ENCODE measurements at places on chromosomes 12 and 14.

- DNase-seq = no peak
Observed at GRCh38 chr12:131564845-131565244, 146.0 kb upstream of the SFSWAP start.

- no peak for DNase-seq
Observed at GRCh38 chr12:20436316-20436715, 68.0 kb downstream of the PDE3A start.

GRCh38 chr14:105200074-105200473 is 19.0 kb upstream of the NUDT14 start:
- no peak for DNase-seq

DNA sequence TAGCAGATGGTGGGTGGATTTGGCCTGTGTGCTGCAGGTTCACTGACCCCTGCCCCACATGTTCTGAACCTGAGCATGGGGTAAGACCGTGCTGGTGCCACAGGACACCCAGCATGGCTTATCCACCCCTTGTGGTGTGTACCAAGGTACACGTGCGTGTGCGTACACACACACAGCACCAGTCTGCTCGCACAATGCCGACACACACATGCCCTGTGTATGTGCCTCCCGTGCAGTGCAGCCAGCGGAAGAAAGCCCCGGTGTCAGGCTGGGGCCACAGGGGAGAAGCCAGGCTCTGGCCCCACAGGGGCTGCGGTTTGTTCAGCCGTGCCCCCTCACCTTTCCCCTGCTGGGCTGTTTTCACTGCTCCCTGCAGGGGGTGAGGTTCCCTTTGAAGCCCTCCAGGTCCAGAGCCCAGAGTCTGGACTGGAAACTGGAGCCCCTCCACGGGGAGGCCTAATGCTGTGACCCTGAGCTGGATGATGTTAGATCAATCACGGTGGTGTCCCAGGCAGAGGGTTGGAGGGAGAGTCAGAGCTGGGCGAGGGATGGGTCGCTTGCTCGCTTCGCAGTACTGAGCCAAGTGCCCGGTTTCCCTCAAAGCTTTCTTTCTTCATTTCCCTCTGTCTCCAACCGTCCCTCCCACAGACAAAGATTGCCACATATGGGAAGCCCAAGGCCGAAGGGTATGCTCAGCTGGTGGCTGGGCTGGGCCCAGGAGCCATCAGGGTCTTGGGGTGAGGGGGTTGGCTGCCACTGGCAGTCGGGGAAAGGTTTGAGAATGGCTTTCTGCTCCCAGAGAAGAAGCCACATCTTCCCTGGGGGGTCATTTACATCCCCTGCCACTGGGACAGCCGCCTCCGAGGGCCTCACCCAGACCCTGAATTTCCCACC is 6.2 kb downstream of the DTX1 start:
- no peak for DNase-seq

DNA sequence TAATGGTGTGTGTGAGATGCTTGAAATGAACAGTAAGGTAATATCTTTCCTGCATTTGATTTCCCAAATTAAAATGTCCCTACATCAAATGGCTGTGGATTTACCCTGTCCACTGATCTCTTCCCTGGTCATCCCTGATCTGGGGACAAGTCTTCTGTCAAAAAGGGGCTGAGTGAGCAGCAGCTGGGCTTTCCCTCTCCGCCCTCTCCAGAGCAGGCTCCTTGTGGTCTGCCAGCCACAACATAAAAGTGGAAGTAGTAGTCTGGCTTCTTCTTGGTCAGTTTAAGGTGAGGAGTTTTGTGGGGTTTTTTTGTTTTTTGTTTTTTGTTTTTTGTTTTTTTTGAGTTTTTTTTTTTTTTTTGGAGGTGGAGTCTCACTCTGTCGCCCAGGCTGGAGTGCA is 25.2 kb upstream of the PLXNC1 start:
- no peak for DNase-seq

DNA sequence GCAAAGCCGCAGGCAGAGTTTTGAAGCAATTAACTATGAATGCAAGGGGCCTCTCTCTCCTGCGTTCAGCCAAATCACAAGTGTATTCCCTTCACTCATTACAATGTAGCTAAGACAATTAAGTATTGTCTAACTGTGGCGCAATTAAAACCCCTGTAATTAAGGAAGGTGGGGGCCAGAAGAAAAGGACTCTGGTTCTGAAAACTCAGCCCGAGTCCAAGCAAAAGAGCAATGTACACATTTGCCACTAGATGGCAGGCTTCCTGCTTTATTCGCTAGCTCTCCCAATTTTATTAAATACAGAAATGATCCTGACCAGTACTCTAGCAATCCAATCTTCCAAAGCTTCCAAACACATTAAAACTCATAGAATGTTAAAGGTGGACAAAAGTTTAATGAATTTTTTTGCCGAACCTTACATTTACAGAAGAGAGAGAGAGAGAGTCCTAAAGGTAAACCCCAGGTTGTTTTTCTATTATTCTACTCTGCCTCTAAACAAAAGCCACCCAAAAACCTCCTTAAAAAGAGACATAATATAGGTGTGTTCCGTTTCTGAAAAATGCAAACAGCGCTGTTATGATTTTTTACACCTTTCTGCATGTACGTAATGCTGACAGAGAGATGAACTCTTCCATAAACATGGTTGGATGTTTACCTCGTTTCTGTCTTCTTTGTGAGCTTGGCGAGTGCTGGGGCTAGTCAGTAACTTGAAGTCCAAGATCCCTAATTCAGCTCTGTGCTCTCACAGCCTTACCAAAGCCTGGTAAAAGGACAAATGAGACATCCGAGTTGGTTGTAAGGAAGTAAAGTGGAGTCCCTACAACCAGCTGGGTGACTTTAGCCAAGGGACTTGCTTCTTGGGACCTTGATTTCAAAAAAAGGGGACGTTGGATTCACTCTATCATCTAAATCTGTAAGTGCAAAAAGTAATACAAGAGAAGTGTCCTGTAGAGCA is 50.9 kb upstream of the VASH1 start:
- DNase-seq = peak; percentile 18

DNA sequence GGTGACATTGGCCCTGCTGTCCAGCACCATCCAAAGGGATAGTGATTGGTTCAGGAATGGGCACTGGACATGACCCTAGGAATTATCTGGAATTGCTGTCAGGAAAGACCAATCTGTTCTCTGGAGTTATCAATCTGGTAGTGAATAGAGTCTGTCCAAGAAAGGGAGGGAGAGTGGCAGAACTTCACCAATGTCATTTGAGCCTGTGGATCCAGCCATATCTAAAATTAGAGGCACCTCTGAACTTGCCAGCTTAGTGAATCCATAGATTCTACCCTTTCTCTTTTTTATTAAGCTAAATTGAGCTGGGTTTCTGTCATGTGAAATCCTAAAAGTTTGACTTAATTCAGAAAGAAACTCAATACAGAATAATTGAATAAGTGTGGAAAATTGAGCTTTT is 93.9 kb downstream of the NKX2-1 start:
- DNase-seq = no peak

DNA sequence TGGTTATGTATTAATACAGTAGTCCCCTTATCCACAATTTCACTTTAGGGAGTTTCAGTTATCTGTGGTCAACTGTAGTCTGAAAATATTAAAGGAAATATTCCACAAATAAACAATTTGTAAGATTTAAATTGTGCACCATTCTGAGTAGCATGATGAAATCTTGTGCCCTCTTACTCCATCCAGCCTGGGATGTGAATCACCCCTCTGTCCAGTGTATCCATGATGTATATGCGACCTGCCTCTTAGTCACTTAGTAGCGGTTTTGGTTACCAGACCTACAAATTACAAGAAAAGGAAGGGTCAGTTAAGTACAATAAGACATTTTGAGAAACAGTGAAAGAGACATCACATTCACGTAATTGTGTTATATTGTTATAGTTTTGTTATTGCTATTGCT is 39.9 kb upstream of the MDGA2 start:
- no peak for DNase-seq

- no peak for DNase-seq
Observed at GRCh38 chr12:19819231-19819630, 379.9 kb downstream of the AEBP2 start.

- DNase-seq = no peak
Observed at GRCh38 chr12:12836571-12836970, 23.4 kb downstream of the DDX47 start.

GRCh38 chr12:110271015-110271414 is 10.0 kb upstream of the ATP2A2 start:
- no peak for DNase-seq

- DNase-seq = peak; percentile 68
Observed at GRCh38 chr12:53532524-53533445, 25.5 kb upstream of the NPFF start.

GRCh38 chr12:1920436-1920835 is 2.0 kb upstream of the CACNA2D4 start:
- DNase-seq = no peak

DNA sequence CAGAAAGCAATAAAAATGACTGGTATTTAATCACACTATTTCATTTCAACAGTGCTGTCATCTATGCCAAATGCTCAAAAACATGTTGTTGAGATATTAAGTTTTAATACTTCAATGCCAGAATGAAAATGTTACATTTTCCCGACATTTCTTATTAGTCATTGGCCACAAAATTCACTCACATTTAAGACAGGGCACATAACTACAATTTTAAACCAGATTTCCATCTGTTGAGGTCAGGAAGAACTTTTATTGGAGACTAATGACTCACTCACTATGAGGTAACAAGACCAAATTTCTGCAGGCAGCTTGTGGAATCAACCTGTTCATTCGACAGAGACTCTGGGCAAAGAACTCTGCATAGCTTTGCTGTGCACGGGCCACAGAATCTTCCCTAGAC is 36.8 kb downstream of the PPTC7 start:
- DNase-seq = peak; percentile 4

DNA sequence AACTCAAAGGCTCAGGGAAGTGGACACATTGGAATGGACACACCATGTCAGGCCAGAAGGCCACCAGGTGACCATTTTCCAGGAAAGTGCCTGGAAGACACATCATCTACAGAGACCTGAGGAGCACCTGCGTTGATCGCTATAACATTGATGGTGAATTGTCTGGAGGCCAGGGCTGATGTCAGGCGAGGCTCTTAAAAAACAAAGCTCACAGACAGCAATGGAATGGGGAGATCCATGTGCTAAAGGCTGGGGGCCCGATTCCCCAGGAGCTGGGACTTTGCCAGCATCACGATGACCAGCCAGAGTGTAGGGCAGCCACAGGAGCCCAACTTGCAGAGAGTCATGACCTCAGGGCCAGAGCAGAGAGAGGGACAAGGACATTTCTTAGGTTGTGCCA is 30.3 kb downstream of the DIO3 start:
- DNase-seq = no peak

DNA sequence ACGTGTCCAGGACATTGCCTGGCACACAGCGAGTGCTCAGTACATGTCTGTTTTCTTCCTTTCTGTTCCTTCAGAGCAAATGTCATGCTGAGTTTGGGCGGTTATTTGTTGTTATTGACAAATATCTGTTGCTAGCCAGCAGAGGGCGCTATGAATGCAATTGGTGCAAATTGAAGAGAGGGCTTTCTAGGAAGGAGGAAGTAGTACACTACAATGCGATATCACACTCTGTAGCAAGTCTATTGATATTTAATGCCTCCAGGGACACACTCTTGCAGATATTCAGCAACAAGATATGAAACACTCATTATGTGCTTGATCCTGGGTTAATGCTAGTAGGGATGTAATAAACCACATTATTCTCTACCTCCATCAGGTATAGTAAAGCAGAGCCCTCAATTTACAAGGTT is 267.3 kb upstream of the SRRM4 start:
- DNase-seq = no peak

GRCh38 chr12:43884683-43885410 is 49.0 kb downstream of the TMEM117 start:
- DNase-seq = no peak

DNA sequence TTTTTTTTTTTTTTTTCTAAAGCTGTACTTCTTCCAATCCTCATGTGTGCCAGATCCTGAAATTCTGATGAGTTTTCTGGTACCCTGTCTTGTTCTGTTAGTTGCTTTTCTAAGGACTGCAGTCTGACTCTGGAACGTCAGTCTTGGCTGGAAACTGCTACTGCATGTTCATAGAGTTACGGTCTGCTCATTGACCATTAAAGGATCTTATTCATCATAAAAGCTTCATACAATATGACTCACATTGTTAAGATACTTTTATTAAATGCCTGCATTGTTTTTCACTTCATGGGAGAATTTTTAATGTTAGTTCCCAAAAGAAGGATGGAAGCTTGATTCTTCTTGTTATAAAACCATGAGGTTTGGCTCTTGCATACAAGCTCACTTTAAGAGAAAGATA is 233.6 kb downstream of the SYT10 start:
- no peak for DNase-seq

GRCh38 chr14:47935332-47935731 is 259.9 kb upstream of the MDGA2 start:
- DNase-seq = no peak

- no peak for DNase-seq
Observed at GRCh38 chr12:115949675-115950074, 327.8 kb downstream of the MED13L start.

GRCh38 chr14:41385797-41386196 is 220.9 kb upstream of the LRFN5 start:
- no peak for DNase-seq

DNA sequence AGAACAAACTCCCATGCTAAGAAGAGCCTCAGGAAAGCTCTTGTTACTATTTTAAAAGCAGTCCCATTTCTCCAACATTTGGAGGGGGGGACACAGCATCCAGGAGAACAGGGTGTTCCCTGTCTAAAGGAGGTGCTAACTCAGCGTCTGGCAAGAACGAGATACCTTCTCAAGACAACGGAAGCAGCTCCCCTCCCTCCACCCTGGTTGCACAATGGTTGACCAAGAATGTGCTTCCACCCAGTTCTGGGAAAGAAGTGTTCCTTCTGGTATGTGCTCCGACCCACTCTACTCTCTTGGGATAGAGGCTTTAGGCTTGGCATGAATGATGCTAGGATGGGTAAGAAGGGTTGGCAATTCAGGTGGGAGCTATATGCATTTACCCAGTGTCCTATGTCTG is 1.5 kb upstream of the KRT6A start:
- DNase-seq = no peak

- DNase-seq = no peak
Observed at GRCh38 chr12:43284486-43285158, 267.4 kb downstream of the ADAMTS20 start.

GRCh38 chr12:53972152-53972702 is 699 bp upstream of the HOXC11 start:
- DNase-seq = no peak

GRCh38 chr12:113907446-113908180 is 58.5 kb downstream of the RBM19 start:
- DNase-seq = no peak

GRCh38 chr14:87547536-87547935 is 445.4 kb downstream of the GALC start:
- no peak for DNase-seq

- DNase-seq = no peak
Observed at GRCh38 chr12:99454539-99455172, 192.9 kb upstream of the GARIN6 start.

GRCh38 chr14:63656194-63656593 is 14.5 kb upstream of the WDR89 start:
- no peak for DNase-seq

DNA sequence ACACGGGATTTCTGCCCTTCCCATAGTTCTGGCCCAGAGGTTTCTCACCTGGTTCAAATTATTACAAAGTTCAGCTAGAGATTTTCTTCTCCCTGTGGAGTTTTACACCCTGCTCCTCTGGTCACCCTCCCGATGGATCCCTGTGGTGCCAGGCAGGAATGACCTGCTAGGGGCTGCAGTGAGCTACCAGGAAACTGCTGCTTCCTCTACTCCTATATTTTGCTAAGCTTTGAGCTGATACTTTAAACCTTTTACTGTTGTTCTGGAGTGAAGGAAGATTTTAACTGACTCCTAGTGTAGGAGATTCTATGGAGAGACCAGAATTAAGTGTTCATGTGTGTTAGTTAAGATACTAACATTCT is 30.4 kb upstream of the LRIG3 start:
- DNase-seq = no peak
